ENCODE measurements at places on chromosomes 13 and 19. TPM values are rescaled to one million over a fixed set of nuclear protein-coding genes. Genes with fewer than 3 reads are reported as not detected.
A peak's percentile ranks its signal among the peaks of the same experiment; 100 is the strongest.

GRCh38 chr19:39996218-39996810, 546 bp upstream of the ZNF546 start:
- peak; percentile 27 for DNase-seq

DNA sequence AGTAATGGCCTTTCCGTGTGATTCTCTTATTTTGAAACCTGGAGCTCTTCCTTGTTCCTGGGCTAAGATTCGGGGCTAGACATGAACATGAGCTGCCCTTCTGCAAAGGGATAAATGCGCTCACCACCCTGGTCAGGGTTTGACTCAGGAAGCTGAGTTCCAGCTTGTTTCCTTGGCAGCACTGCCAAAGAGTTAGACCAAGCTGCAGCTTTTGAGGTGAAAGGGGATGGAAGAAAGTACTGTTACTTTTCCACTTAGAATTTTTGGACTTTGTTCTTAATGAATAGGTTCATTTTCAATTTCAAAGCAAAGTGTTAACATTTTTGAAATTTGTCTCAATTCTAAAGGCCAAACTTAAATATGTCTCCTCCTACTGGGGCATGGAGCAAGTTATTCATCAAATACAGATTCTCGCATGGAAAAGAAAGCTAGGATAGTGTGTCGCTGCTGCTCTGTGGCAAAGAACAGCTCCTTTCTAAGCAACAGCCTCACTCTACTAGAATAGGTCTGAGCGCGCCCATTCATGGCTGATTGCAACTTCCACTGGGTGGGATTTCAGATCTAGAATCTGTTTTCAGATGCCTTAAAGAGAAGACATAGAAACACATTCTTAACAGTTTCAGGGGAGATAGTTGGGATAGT, 2.2 kb downstream of the RGCC start:
- no peak for DNase-seq

DNA sequence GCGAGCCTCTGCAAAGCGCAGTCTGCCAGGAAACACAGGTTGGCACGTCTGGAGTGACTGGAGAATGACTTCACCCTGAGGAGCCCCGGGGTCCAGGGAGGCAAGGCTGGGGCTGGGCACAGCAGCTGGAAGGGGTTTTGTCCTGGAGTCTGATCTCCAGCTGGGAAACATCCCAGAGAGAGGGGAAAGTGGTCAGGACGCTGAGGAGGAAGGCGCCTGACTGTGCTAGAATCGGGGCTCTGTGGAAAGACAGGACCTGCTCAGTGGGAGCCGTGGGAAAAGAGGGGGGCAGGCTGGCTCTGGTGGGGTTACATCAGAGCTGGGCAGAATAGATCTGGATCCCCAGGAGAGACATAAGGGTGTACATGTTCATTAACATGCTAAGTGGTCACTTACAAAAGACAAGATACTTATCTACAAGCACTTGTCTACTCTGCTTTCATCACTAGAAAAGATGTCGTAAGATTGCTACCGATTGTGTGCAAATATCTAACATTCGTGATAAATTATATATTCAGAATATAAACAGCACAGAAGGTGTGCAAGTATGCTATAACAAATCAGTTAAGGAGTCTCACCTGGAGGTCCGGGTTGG, 106.6 kb downstream of the COL4A1 start:
- DNase-seq = no peak

DNA sequence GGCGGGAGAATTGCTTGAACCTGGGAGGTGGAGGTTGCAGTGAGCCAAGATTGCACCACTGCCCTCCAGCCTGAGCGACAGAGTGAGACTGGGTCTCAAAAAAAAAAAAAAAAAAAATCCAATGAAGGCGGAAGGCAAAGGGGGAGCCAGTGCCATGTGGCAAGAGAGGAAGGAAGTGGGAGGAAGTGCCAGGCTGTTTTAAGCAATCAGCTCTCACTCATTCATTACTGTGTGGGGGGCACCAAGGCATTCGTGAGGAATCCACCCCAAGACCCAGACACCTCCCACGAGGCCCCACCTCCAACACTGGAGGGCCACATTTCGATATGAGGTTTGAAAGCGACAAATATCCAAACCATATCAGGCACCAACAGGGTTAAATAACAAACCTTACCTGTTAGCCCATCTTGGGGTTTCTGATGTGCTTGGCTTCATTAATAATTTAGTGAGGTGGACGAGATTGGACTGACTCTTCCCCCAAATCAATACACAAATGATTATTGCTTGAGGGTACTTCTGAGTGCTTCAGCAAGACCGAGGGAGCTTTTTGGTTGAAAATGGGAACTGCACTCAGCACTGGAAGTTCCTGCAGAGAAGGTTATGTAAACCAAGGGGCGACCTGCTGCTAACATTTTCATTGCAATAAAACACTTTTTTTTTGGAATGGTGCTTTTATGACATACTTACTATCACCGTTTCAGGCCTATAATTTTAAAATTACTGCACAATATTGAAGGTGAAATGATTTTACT, 7.5 kb upstream of the LRP3 start:
- no peak for DNase-seq

- no peak for DNase-seq
These were observed 15.7 kb upstream of the ENOX1 start for GRCh38 chr13:43802511-43802910.

DNA sequence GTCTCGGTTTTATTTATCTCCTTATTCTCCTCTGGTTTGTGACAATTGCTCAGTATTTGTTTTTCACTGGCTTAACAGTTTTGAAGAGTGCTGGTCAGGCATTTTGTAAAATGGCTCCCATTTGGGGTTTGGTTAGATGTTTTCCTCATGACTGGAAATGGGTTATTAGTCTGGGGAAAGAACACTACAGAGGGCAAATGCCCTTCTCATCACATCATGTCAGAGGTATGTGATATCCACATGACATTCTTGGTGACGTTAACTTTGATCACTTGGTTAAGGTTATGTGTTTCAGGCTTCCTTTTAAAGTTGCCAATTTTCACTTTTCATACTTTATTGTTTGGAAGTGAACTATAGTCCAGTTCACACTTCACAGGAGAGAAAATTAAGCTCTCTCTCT, 74.8 kb upstream of the KLHL1 start:
- DNase-seq = no peak

- no peak for DNase-seq
These were observed 12.3 kb downstream of the PCDH9 start for GRCh38 chr13:67217880-67218279.

DNA sequence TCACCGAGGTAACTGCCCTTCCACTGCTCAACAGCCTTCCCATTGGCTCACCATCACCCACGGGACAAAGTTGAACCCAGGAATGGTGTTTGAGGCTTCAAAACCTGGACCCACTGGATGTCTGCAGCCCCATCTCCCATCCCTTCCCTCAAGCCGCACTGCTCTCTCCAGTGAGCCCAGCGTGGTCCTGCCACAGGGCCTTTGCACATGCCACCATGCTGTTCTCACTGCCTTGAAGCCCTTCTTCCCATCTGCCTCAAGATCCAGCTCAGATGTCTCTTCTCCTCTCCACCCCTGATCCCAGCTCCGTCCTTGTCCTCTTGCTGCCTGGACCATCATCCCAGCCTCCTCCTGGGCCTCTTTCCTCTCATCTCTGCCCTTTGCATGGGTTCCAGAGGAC, 4.0 kb downstream of the SHISA7 start:
- DNase-seq = no peak

GRCh38 chr19:13844130-13844631, 32.8 kb upstream of the NANOS3 start:
- no peak for DNase-seq

- no peak for DNase-seq
These were observed 18.2 kb downstream of the EFNB2 start for GRCh38 chr13:106517109-106517847.

- no peak for DNase-seq
These were observed 42.0 kb downstream of the KLF2 start for GRCh38 chr19:16366433-16367260.

DNA sequence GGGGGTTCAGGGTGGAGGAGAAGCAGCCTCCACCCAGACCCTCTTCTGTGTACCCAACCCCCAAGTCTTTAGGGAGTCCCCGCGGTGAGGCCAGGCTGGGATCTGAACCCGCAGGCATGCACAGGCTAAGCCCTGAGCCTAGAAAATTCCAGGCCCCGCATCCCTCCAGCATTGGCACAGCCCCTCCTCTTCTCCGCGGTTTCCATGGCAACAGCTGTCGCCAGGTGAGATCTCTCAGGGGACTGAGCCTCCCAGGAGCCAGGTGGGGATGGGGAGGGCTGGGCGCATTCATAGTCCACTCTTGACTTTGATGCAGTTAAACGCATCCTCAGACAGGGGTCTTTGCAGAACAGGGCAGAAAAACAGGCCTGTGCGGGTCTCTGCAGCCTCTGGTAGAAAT, 48.3 kb upstream of the USP29 start:
- no peak for DNase-seq

GRCh38 chr13:80161896-80162295, 179.0 kb downstream of the SPRY2 start:
- no peak for DNase-seq

DNA sequence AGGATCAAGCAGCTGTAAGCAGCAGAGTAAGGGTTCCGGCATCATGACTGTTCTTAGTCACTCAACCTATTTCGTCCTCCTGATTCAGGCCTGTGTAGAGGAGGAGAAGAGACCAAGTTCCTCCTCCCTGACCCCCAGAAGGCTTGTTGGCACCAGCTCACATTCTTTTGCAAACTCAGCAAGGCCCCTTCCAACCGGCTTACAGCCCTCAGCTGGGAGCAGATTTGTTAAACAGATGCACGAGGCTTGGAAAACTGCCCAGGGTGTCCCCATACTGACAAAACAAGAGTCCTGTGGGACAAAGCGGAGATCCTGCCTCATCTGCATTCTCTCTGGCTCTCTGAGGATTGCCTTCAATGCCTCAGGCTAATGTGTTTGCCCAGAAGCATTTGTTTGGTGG, 113.2 kb upstream of the SOX21 start:
- peak; percentile 13 for DNase-seq

GRCh38 chr13:33158816-33159215, 126.7 kb downstream of the STARD13 start:
- no peak for DNase-seq

DNA sequence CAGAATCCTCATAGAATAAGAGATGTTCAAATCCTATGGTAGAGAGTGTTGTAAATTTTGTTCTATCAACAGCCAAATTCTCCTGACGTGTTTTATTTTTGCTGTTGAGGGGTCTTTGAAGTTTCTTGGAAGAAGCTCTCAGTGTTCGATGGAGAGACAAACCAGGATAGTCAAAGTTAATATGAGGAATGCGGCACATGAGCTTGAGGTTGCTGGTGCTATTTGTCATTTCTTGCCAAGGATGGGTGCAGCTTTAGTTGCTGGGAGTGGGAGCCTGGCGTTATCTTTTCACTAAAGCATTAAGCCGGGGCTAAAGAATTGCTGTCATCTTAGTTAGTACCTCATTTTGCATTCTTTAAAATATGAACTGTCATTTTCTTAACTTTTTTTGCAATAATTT, 239.9 kb upstream of the CSNK1A1L start:
- no peak for DNase-seq

KLC3 gene
- 1.1 TPM for polyA plus RNA-seq

NANOS3 gene
- polyA plus RNA-seq = 0.89 TPM

ISYNA1 gene
- 99.8 TPM for polyA plus RNA-seq

APOC4 gene
- polyA plus RNA-seq = not detected

PSG4 gene
- polyA plus RNA-seq = not detected

IGFL2 gene
- polyA plus RNA-seq = not detected

C2CD4C gene
- polyA plus RNA-seq = 1.1 TPM

CRB3 gene
- polyA plus RNA-seq = 25.1 TPM

ZNF582 gene
- 9.0 TPM for polyA plus RNA-seq

FGF22 gene
- polyA plus RNA-seq = 0.32 TPM

APOC1 gene
- 10.9 TPM for polyA plus RNA-seq

PRTN3 gene
- 1.6 TPM for polyA plus RNA-seq

TTYH1 gene
- 6.2 TPM for polyA plus RNA-seq

RFXAP gene
- polyA plus RNA-seq = 14.5 TPM

Measured in right renal cortex interstitium (tissue), 3 donors.